Activated CD8-positive, alpha-beta memory T cell treated with anti-CD3 and anti-CD28 coated beads for 4 hours (primary cell): ENCODE measurements at places on chromosomes 3 and 15.

- no peak for DNase-seq
Observed at GRCh38 chr3:72473156-72473555, 375.1 kb downstream of the SHQ1 start.

GRCh38 chr3:97952280-97952679 is 20.0 kb downstream of the RIOX2 start:
- no peak for DNase-seq

DNA sequence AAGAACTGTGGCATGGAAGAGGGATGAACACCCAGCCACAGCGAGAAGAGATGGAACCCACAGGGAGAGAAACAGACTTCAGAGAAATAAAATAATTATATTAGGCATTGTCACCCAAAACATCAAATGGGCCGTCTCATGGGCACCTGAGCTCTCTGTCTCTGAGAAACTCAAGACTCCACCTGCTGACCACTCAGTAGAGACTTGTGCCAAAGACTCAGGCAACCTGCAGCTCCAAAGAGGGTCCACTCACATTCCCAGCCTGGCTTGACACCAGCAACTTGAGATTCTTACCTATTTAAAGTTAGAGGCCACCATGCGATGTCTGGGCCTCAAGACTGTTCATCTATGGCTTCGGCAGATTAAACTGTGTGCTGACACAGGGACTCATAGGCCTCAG is 12.0 kb downstream of the SEMA5B start:
- DNase-seq, result no peak

DNA sequence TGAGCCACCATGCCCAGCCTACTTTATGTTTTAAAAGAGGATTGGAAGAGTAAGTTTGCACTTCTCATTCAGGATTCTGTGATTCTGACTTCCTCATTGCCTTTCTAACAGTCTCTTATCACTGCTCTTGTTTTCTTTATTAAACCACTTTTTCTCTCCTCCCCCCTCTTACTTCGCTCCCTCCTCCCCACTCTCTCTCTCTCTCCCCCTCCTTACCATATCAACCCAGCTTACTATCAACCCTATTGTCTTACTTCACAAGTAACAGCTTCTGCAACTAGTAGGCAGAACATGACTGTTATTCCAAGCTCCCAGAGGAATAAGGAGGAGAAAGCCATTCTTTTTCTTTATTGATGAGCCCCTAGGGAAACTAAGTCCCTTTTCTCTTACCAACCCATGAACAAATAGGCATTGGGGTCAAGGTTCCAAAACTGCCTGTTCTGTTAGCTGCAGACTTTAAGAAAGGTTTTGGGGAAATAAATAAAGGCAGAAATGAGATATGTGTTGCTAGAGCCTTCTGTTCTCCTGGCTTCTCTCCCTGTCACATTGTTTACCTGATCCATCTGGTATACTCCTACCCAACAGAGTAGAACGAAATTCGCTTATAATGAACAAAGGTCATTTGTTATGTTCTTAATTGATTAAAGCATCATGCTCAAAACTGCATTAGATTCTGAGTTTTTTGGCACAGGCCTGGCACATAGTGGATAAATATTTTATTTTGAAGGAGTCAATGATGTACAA is 56.4 kb upstream of the RASGRP1 start:
- no peak for DNase-seq

DNA sequence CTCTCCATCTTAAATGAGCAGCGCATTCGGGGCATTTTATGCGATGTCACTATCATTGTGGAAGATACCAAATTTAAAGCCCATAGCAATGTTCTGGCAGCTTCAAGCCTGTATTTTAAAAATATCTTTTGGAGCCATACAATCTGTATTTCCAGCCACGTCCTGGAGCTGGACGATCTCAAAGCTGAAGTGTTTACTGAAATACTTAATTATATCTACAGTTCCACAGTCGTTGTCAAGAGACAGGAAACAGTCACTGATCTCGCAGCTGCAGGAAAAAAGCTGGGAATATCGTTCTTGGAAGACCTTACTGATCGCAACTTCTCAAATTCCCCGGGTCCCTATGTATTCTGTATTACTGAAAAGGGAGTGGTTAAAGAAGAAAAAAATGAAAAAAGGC is 44.4 kb upstream of the RASA2 start:
- DNase-seq, result no peak

- DNase-seq, result no peak
Observed at GRCh38 chr15:87917480-87917879, 339.1 kb downstream of the NTRK3 start.

- no peak for DNase-seq
Observed at GRCh38 chr3:71850654-71851053, 65.7 kb upstream of the PROK2 start.

- DNase-seq, result no peak
Observed at GRCh38 chr3:104069114-104069513, 1297.6 kb upstream of the ALCAM start.

DNA sequence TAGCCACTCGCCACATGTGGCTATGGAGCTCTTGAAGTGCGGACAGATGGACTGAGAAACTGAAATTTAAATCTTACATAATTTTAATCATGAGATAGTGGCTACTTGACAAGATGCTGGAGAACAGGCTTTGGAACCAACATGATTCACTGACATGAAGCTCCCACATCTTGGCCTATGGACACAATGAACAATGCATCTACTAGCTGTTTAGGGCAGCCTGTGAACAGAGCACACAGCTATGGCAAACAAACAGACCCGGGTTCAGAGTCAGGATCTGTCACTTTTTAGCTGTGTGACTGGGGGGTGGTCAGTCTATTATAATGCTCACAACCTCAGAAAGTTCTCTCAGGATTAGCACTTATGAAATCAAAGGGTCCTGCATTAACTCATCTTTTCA is 616.6 kb downstream of the MAGI1 start:
- no peak for DNase-seq

DNA sequence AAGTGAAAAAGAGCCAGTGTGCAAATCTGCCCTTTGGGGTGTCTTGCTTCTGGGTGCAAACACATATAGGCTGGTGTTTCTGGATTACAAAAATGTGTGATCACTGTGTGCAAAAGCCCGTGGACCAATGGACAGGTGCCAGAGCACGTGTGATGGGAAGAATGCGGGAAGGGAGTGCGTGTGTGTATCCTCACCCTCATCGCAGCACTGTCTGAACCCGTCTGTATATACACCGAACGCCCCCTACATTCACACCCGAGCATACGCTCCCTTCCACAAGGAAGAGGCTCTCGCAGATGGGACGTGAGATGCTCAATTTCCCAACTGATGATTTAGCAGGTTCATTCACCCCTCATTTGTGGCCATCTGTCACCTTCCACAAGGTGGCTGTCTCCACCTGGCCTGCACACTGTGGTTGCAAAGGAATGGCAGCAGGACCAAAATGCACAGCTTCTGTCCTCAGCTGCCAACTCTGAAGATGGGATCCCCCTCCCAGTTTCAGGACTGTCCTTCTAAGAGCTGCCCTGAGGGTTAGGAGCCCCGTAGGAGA is 19.4 kb upstream of the SLC6A1 start:
- DNase-seq, result no peak

DNA sequence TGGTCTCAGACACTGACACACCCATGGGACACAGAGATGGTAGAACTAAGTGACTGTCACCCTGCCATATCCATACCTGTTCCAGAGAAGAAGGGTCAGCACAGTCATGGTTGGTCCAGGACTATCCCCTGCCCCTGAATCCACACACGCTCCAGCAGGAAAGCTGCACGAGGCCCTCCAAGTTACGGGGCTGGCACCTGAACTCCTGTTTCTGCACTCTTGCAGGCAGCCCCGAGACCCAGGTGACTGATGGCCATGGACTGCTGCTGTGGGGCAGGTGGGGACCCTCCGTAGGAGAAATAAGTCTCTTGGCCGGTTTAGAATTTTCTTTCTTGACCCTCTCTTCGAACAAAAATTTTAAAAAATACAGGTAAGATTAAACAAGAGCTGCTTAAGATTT is 30.6 kb downstream of the CHDH start:
- no peak for DNase-seq

- DNase-seq, result no peak
Observed at GRCh38 chr3:38005076-38006020, 14.8 kb downstream of the VILL start.

DNA sequence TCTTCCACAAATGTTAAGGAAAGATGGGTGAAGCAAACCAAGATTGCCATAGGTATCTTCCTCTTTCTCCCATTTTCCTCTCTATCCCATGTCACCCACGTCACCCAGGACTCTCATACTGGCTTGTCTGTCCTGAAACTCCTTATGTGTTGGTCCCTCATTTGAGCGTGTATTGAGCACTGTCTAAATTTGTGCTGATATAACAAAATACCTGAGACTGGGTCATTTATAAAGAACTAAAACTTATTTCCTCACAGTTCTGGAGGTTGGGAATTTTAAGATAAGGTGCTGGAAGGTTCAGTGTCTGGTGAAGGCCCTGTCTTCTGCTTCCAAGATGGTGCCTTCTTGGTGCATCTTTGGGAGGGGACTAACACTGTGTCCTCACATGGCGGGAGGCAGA is 186.9 kb upstream of the SLC24A5 start:
- no peak for DNase-seq

DNA sequence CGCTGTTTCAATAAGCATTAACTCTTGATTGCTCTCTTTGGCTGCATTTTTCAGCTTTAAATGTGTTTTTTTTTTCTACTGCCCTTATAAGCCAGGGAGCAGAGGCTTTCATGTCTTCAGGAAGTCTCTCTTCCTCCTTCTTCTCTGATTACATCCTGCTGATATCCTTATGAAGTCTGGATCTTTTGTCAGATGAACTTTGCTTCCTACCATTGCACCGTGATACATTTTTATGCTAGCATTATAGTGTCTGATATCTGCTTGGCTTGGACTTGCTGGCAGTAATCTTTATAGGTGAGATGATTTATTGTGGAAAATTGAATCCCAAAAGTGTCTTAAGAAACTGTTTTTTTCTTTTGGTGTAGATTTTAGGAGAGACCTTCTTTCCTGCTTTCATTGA is 160.4 kb upstream of the CFAP20DC start:
- no peak for DNase-seq

DNA sequence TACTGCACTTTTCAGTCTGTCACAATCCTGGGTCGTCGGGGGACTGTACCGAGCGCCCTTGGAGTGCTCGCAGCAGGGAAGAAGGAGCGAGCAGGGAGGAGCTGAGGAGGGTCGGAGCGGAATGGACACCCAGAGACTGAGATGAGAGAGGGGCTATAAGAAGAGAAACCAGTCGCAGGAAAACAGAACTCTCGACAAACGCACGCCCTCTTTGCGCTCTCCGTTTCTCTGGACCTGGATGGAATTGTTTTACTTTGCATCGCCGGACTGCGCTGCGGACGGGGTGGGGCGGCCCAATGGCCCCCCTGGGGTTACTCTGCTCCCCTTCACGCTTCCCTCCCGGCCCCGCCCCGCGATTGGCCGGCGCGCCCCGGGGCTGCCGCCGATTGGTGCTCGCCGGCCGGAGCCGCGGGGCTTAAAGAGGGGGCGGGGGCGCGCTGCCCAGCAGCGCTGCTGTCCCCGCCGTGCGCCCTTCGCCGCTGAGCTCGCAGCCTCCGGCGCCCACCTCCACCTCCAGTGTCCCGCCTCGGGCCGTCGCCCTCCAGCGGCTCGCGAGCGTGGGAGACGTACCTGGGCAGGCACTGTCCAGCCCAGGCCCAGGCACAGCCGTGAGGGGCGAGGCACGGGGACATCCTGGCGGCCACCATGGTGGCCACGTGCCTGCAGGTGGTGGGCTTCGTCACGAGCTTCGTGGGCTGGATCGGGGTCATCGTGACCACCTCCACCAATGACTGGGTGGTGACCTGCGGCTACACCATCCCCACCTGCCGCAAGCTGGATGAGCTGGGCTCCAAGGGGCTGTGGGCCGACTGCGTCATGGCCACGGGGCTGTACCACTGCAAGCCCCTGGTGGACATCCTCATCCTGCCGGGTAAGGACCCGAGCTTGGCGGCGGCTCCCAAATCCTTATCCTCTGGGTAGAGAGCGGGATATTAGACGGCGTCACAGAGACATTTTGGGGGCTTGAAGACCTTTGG is at the start of gene CLDN11:
CLDN11 (plus strand) TSS at position 447 of the 977 bp plus-strand sequence; CDS start at position 646, 199 bp downstream.
- no peak for DNase-seq

DNA sequence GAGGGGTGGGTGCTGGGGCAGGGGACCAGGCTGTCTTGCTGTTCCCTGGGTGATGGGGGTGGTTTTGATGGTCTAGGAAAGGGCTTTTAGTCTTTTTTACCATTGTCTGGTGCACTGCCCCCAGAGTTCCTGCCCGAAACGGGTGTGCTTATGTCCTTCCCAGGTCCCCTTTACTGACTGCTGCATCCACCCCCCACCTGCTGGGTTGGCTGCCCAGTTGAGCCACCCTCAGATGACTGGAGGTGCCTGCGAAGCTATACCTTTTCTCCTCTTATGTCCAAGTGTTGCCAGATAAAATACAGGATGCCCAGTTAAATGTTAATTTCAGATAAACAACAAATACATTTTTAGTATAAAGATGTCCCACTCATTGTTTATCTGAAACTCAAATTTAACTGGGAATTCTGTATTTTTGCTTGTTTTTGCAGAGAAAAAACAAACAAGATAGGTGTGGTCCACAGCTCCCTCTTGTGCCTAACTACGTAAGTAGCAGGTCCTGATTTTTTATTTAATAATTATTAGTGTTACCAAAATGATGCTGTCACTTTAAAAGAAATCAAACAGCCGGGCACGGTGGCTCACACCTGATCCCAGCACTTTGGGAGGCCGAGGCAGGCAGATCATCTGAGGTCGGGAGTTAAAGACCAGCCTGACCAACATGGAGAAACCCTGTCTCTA is 6.1 kb upstream of the RPP14 start:
- no peak for DNase-seq

- DNase-seq, result no peak
Observed at GRCh38 chr15:81856001-81856633, 189.7 kb downstream of the MEX3B start.

DNA sequence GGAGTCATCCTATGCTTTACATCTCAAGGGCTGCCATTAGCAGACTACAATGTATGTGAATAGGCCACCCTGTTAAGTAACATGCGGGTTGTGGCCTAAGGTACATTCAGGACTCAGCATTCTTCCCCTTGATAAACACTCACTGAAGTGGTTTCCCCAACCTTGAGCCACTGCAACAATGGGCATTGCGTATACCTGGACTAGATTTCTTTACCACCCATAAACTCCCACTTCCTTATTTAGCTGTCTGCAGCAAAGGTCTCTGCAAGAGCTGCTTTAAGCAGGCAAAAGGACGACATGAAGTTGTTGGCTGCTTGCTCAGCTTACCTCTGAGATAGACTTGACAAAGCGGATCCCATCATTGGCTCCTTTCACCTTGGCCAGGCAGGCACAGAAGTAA is 16.2 kb downstream of the FYCO1 start:
- no peak for DNase-seq

- DNase-seq, result no peak
Observed at GRCh38 chr3:153291059-153291685, 129.1 kb downstream of the RAP2B start.

DNA sequence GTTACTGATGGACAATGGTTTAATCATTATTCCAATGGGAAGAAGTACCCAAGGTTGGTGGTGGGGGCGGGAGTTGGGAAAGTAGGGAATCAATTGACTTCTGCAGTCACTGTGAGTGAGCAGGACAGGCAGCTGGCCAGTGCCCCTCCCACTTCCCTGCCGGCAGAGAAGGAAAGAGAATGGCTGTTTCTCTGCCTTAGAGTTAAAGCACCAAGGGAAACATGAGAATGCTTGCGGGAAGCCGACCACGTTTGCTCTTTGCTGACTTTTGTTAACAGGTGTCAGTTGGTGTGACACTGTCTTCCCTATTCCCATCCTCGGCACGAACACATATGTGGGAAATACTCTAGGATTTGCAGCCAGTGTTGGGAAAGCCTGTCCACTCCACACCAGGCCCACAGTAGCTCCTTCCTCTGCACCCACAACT is 33.5 kb upstream of the MFSD1 start:
- DNase-seq, result no peak

- no peak for DNase-seq
Observed at GRCh38 chr3:40254891-40255290, 54.6 kb upstream of the EIF1B start.
